Small intestine (tissue), 16 donors: ENCODE measurements at places on chromosomes 5 and 9.

DNA sequence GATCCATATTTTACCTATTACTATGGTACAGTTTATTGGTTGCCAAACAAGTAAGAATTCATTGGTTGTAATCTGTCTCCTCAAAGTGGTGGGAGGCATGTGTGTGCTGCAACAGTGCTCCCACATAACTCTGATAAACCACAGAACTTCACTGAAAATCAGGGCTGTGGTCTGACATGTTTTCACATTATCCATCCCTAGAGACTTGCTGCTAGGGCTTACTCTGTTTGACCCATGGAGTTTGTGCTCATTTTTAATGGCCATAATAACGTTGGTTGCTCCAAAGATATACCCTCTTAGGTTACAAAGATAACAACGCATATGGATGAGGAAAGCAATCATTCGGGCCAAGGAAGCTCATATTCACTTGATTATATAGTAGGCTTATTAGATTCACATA lies 37.0 kb downstream of the HACD4 start:
- DNase-seq: no peak

GRCh38 chr9:123329329-123329955 lies 26.6 kb upstream of the CRB2 start:
- DNase-seq: peak; percentile 43

DNA sequence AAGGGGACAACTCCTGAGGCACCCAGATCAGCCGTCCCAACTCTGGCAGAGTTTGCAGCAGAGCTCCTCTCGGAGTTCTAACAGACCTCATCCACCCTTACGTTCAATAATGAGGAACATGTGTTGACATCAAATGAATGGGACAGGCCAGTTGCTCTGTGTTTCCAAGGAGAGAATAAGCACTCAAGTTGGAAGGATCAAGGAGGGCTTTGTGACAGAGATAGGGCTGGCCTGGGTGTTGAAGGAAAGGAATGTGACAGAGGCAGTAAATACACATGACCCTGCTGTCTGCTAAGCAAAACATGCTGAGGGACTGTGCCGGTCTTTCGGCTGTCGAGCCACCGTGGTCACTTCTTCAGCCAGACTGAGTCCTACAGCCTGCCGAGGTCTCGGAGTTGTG lies 48.2 kb downstream of the GPR107 start:
- DNase-seq: no peak

DNA sequence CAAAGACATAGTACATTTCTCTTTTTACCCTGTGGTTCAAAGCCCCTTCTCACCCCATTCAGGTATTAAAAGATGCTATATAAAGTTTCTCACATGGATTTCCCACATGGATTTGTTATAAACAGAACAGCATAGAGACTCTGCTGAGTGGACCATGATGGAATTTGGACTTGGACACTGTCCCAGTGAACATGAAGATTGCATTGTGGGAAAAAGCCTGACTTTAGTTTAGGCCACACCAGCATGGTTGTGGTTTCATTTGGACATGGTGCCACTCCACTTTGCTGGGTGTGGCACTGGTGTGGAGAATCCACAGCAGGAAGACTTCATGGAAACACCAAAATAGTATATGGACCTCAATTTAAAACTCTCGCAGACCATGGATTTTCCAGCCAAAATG lies 124.6 kb downstream of the ARHGAP26 start:
- DNase-seq: no peak

DNA sequence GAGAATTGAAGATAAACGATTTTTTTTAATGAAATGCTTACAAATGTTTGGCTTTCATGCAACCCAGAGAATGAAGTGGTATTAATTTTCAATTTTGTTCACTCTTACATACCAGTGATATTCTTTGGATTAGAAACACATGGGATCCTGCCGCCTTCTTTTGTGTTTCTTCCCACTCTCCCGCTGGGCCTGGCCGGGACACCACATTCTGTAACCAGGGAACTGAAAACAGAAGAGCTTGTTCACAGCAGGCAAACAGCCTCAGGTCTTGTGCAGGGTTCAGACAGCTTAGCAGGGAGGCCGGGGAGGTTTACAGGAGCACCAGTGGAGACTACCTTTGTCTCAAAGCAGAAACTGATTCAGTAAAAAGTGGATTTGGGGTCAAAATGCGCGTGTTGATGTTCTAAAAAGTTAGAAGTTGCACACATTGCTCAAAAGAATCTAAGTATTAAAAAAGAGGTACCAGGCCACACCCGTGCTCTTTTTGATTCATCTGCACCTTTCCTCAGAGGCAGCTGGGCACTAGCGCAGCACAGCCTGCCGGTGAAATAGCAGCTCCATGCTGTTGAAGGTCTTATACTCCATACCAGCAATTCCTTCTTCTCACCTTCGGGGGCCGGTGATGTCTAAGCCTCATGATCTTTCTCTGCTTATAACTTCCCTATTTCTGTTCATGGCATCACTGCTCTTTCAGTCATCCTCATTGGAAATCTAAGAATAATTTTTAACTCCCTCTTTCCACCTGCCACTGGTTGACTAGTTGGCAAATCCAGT lies 67.1 kb downstream of the GRAMD2B start:
- DNase-seq: no peak
